Lung microvascular endothelial cell (primary cell): ENCODE measurements at places on chromosomes 6 and 20.

DNA sequence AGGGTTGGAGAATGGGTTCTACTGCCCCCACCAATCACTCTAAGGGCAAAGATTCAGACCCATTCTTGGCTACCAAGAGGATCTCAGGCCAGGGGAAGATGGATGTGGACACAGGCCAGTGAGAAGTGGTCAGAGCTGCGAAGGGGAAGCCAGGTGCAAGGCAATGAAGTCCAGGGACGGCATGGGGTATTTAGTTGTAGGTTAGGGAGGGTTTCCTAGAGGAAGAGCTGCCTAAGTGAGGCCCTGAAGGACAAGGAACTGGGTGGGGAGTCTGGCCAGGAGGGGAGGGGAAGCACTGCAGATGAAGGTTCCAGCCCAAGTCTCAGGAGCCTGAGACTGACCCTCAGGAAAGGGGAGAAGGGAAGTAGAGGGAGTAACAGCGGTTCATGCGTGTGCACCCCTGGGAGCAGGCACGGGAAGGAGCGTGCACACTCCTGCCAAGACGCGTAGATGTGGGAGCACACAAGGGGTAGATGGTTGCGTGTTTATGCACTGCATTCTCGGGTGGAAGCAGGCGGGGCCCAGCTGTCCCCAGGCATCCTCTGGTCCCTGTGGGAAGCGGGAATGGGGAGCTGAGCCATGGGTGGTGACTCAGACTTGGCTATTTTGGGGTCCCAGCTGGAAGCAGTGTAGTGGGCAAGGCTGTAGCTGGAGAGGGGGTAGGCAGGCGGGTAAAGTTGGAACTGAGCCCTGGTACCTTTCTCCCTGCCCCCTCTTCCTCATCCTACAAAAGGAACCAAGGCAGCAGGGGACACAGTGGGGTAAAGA, 3.3 kb downstream of the ACTL10 start:
- no peak for DNase-seq

DNA sequence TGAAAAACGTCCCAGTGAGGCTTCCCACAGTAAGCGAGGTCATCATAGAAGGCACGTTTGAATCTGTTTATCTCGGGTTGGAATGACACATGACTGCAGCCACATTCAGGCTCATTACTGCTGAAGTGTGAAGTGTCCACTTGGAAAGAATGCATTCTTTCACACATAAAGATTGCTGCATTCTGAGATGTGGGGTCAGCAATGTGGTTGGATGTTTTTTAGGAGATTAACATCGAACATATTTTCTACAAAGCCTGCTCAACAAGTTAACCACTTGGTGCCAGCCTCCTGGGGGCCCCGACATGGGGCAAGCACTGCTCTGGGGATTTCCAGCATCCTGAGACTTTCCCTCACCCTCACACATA, 79.9 kb downstream of the BMP6 start:
- DNase-seq = no peak

- peak; percentile 44 for DNase-seq
These were observed 6.3 kb upstream of the GTF3C6 start for GRCh38 chr6:110951986-110952794.

GRCh38 chr20:2891343-2891742, 18.1 kb downstream of the PTPRA start:
- DNase-seq = no peak

- no peak for DNase-seq
These were observed 249.4 kb downstream of the DLL1 start for GRCh38 chr6:170041526-170041925.
